GM12865 (cell line): ENCODE measurements at places on chromosomes 12 and 14.
A peak's percentile ranks its signal among the peaks of the same experiment; 100 is the strongest.

- DNase-seq: no peak
Measured at GRCh38 chr14:87874676-87875075, 118.3 kb downstream of the GALC start.

GRCh38 chr14:104741803-104742251 is 11.1 kb upstream of the SIVA1 start:
- DNase-seq: no peak

- no peak for DNase-seq
Measured at GRCh38 chr12:89907659-89908058, 199.0 kb upstream of the ATP2B1 start.

DNA sequence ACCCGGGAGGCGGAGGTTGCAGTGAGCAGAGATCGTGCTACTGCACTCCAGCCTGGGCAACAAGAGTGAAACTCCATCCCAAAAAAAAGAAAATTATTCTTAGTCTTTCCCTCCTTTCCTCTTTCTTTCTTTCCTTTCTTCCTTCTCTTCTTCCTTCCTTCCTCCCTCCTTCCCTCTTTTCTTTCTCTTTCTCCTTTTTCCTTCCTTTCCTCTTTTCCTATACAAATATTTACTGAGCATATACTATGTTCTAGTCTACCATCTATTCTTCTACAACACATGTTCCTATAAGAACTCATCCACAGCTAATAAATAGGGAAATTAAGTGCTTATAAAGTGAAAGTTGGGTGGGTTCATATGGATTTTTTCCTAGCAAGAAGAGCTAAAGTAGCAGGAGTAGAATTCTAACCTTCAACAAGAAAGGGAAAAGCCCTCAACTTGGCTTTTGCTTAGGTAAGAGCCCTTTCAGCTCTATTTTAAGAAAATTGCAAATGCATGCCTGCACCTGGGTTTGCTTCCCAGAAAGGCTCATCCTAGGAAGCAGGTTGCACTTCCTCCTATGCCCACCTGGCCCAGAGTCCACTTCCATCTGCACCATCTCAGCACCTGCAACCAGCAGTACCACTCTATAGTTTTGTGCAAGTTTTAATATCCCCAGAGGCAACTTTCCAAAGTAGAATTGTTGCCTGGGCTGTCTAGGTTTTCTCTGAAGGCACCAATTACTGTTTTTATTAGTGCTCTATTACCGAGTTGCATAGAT is 122.0 kb upstream of the CCND2 start:
- DNase-seq: no peak

- DNase-seq: peak; percentile 91
Measured at GRCh38 chr14:73713803-73714655, at the start of gene PNMA1. TSS of gene PNMA1 (minus strand) at chr14:73714384. CDS start at chr14:73713639, 745 bp downstream.

GRCh38 chr12:50220363-50220995 is 53.3 kb upstream of the CERS5 start:
- DNase-seq: peak; percentile 84

DNA sequence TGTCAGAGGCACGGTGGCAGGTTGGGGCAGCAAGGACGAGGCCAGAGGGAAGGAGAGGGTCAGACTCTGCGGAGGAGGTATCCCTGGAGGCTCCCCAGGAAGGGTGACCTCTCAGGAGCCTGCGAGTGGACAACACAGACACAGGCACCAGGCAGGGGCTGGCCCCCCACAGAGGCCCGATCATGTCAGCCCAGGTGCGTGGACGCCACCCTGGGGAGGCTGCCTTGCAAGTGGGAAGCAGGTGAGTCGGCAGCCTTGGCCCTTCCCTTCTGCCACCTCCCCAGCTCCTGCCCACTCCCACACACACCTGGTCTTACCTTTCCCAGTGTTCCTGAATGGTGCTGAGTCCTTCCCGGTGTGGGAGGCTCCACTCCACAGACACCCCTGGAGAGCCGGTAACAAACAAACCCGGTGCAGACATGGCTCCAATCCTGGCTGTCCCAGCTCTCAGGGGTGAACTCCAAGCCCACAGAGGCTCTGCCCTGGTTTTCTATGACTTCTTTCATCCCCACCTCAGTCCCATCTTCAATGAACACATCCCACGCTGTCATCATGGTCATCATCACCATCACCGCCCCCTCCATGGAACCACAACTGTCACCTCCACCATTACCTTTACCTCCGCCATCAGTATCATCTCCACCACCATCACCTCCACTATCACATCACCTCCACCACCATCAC is 5.2 kb downstream of the ZBTB42 start:
- no peak for DNase-seq

- peak; percentile 6 for DNase-seq
Measured at GRCh38 chr12:79019672-79020071, 155.1 kb downstream of the SYT1 start.

DNA sequence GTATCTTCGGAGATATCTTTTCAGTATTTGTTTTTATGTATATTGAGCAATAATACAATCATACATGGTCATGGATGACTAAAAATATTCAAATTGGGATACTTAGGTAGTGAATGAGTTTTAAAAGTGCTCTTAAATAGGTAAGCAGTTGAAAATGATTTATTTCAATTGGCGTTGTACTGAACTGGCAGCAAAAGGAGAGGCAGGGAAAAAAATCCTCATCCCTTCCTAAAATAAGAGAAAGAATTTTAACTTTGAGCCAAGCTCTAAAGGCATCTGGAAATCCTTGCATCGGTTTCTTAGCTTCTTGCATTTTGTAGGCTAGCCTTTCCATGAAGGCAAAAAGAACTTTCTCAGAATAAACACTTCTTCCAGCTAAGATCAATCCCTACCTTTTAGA is 125.2 kb downstream of the MGST1 start:
- DNase-seq: no peak
